Activated CD4-positive, alpha-beta T cell treated with anti-CD3 and anti-CD28 coated beads, Interleukin-2, amount 10 ng/mL, durations not matched to agents 7 days and 5 days (primary cell): ENCODE measurements at places on chromosomes 4 and X. TPM values are rescaled to one million over a fixed set of nuclear protein-coding genes. Genes with fewer than 3 reads are reported as not detected.
A peak's percentile ranks its signal among the peaks of the same experiment; 100 is the strongest.

DNA sequence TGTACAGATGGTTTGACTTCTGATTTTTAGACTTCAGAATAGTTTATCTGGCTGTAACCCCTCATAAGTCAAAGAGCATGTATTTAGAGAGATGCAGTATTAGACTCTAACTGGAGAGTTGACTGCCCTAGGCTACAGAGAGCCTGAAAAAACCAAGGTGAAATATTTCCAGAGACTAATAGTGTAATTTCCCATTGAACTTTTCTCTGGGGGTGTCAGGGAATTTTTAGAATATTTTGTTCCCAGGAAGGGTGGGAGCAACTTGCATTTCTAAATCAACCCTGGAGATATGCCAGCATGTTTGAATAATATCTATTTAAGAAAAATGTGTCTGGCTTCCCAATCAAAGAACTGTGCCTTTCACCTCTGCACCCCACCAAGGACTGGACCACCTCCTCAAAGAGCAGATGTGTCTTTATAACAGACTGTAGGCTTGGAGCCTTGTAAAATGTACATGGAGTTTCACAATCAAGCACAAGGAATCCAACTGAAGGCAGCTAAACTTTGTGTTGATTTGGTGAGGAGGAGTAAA is 2.0 kb downstream of the ANXA3 start:
- no peak for DNase-seq

DNA sequence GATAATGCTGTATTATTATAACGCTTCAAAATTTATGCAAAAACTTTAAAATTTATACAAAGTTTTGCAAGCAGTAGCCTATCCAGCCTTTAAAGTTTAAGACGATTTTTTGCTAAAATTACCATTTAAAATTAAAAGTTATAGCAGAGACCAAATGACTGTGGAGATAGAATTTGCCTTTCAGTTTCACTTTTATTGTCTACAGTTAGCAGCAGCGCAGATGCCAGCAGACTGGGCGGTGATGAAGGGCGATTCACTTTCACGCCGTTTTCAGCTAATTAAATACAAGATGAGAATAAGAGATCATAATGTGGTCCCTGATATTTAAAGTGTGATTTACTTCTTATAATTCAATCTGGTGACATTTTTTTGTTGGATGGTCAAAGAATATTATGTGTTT is 1381.5 kb upstream of the ADGRL3 start:
- DNase-seq = peak; percentile 24

DNA sequence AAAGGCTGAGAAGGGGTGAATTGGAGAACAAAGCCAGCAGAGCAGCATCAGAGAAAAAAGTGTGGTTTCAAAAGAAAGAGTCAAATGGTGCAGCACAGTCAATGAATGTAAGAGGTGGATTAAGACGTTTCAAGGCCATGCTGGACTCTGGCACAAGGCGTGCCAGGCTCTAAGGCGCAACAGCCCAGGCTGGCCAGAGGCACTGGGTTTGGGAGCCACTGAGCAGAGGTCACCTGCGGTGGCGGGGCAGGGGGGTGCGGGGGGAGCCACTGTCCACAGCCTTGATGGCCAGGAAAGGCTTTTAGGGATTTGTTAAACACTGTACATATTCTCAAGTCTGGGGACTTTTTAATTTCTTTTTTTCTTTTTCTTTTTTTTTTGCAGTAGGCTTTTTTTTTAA is 222.5 kb upstream of the FAT1 start:
- no peak for DNase-seq

DNA sequence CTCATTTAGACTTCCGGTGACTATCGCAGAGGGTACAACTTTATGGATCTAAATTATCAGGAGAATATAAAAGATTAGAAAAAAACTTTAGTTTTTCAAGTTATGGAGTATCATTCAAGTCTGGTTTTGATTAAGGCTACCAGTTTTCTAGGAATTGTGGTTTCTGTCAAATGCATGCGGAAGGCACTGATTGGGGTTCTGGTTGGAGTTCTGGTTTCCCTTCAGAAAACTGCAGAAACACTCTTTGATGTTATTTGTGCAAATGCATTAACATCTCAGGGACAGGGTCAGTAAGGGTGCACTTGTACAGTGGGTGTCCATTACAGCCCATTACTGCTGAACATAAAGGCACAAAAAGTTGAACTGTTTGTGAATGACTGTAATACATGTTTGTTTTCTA is 100.2 kb downstream of the LIMCH1 start:
- no peak for DNase-seq

GRCh38 chrX:25976683-25977310 is 161.3 kb upstream of the MAGEB18 start:
- no peak for DNase-seq

GRCh38 chr4:9875516-9875915 is 94.1 kb downstream of the DRD5 start:
- DNase-seq = no peak

GRCh38 chr4:180179146-180179545 is 2064.1 kb upstream of the TENM3 start:
- DNase-seq = no peak

GRCh38 chrX:136447308-136447707 is 40.4 kb upstream of the BRS3 start:
- DNase-seq = no peak

GRCh38 chr4:30808276-30808675 is 88.1 kb downstream of the PCDH7 start:
- no peak for DNase-seq

DNA sequence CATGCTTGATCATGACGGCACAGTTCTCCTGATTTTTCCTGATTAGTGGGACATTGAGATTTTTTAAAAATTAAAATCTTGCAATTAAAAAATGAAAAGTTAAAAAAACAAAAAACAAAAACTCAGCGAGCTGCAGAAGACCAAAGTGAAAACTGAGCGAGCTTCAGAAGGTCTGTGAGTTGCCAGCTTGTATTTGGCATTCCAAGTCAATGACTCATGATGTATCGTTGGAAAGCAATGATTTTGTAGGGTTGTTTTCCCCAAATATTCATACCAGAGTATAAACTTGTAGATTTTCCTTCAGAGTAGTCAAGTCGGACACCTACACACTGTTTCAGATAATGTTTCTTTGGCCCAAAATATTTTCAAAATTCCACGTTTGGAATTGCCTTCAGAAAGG is 76.9 kb downstream of the LRRC66 start:
- DNase-seq = no peak

DNA sequence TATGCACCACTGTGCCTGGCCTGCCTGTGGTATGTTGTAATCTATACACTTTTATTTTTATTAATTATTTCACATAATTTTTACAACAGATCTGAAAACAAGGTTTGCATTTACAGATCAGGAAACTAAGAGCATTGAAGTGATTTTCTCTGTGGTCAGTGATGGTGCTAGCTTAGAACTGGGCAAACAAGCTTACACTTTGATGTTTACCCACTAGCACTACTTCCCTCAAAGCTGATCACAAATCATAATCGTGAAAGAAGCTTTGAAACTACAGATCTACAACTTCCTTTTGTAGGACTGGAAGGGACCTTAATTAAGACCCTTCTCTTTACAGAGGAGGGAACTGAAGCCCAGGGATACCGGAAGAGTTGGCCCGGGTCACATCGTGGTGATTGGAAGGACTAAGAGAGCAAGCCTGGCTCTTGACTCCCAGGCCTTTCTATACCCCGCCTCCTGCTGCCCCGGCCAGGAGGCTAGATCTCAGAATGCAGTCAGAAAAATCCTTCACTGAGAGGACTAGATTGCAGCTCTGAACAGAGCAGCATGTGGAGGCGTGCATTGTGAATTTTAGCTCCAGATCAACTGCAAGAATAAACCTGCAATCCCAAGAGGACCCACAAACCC is 93.7 kb upstream of the ZNF827 start:
- no peak for DNase-seq

The F11 gene
- total RNA-seq = not detected

GRCh38 chr4:53450773-53451172 is 73.3 kb downstream of the FIP1L1 start:
- DNase-seq = no peak

- no peak for DNase-seq
Measured at GRCh38 chrX:22095286-22095685, 63.2 kb downstream of the PHEX start.

The CPEB2 gene
- 20.3 TPM for total RNA-seq

DNA sequence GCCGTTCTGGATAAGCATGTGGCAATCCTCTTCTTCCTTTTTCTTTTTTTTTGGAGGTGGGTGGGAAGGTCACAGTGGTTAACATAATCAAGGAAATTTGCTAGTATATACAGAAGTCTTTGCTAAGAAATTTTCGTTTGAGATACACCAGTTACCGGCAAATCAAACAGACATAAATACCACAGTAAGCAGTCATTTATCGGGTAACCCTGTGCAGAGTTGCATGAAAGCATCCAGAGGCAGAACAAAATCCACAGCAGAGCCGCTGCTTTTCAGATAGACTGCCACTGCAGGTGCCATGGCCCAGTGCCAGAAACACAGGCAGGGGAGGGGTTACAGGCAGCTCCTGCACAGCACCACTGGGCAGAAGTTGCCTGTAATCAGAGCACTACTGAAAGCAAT is 179.1 kb upstream of the MAB21L2 start:
- peak; percentile 13 for DNase-seq

- no peak for DNase-seq
Measured at GRCh38 chrX:57900975-57901374, 9.3 kb downstream of the ZXDA start.

DNA sequence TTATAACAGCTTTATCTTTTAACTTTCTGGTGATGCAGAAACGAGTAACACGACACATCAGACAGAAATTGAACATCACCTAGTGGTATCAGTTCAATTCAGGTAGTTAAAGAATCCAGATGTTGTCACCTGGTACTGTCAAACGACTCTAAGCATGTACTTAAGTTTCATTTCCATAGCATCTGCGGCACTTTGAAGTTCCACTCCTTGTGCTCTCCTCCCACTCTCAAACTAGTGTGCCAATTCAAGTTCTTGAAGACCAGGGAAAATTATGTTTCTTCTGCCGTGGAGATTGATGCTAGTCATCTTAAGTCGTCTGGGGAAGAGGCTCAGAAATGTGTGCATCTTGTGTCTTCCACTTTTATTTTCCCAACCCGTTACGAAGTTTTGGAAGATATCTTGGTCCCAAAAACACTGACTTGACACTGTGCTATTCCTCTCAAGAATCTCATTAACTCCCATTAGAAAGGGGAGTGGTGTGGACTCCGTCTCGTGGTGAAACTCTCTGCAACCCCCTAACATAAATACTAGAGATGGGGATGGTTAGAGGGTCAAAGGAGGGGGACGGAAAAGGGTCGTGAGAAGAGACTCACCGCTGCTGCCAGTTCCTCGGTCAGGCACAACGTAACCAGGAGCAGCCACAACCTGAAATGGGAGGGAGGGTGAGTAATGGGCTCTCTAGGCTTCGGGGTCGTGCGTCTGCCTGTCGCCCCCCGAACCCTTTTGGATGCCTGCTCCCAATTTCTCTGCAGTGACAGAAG is 693 bp downstream of the COL4A6 start:
- no peak for DNase-seq

The GLOD5 gene
- total RNA-seq = not detected

The POF1B gene
- 0.10 TPM for total RNA-seq

DNA sequence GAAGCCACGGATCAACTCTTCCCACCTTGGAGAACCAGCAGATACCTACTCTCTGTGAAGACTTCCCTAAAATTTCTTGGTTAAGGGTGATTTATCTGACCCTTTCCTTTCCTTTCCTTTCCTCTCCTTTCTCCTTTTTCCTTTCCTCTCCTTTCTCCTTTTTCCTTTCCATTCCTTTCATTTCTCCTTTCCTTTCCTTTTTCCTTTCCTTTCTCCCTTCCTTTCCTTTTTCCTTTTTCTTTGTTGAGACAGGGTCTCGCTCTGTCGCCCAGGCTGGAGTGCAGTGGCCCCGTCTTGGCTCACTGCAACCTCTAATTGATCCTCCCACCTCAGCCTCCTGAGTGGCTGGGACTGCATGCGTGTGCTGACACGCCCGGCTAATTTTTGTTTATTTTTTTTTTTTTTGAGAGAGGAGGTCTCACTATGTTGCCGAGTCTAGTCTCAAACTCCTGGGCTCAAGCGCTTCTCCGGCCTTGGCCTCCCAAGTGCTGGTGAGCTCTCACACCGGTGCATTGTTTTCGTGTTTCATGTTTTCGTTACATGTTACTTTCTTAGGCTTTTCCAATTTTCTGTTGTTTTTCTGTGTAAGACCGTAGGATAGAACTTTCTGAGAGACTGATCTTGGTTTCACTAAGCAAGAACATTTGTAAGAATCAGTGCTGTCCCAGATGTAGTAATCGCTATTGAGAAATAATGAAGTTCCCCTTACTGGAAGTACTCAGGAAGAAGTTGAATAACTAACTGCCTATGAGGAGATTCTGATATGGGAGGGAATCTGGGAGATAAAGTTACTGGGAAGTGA is 2.0 kb downstream of the TMEM165 start:
- no peak for DNase-seq

DNA sequence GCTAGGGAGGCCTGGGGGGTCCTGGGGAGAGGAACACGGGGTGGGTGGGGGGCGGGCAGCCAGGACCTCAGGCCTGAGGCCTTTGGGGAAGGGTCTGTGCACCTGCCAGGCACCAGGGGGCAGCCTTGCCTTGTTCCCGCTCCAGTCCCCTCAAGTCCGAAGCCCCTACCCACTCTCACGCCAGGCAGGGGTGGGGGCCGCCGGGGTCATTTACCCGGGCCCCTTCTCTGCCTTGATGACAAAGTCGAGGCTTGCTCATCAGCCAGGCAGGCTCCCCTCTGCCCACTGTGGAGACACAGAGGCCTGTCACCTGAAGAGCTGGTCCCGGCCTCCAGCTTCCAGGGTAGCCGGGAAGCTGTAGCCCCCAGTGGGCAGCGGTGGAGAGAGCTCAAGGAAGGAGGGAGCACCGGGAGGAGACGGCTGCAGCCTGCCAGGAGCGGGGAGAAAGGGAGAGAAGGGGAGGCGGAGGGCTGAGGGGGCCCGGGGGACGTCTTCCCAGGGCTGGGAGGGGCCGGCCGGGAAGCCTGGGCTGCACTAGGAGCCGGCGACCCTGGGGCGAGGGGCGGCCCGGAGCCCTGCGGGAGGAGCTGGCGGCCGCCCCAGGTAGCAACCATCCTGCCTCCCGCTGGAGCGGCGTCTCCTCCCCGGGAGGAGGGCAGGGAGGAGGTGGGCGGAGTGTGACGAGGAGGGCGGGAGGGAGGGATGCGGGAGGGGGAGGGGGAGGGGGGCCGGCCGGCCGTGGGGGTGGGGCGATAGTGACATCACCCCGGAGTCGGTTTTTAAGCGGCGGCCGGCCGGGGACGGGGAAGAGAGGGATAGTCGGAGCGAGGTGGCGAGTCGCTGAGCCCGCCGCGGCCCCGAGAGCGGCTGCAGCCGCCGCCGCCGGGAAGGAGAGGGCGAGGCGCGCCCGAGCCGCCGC is at the start of gene SLC6A8:
Gene SLC6A8, plus strand, starts transcription at position 806 of the 919 bp plus-strand sequence. CDS start 649 bp downstream, outside the sequence.
- peak; percentile 22 for DNase-seq

- no peak for DNase-seq
Measured at GRCh38 chr4:77711469-77711868, 105.8 kb downstream of the CXCL13 start.

- DNase-seq = no peak
Measured at GRCh38 chrX:79366556-79366872, 620 bp downstream of the ITM2A start.

- DNase-seq = no peak
Measured at GRCh38 chrX:16946971-16947562, 609 bp downstream of the REPS2 start.

The CRLF2 gene
- total RNA-seq = 4.5 TPM

GRCh38 chrX:47093860-47094259 is 15.6 kb downstream of the RGN start:
- no peak for DNase-seq

- DNase-seq = peak; percentile 25
Measured at GRCh38 chr4:174521800-174522182, 497 bp downstream of the HPGD start.

GRCh38 chr4:24570574-24571236 is 13.6 kb downstream of the DHX15 start:
- DNase-seq = no peak

The CCDC149 gene
- not detected for total RNA-seq

GRCh38 chr4:41471126-41472071 is 66.6 kb upstream of the LIMCH1 start:
- DNase-seq = no peak
